ENCODE measurements at places on chromosomes 13 and 19.
A peak's percentile ranks its signal among the peaks of the same experiment; 100 is the strongest.

GRCh38 chr19:54558339-54558738, 15.3 kb upstream of the LILRA2 start:
- DNase-seq, result no peak

- no peak for DNase-seq
These were observed 51.3 kb downstream of the WDR87 start for GRCh38 chr19:37855098-37855497.

- no peak for DNase-seq
These were observed 5.7 kb upstream of the DIAPH3 start for GRCh38 chr13:60169239-60170031.

- DNase-seq, result no peak
These were observed 40.7 kb upstream of the N4BP2L1 start for GRCh38 chr13:32468502-32469142.

- no peak for DNase-seq
These were observed 311.8 kb downstream of the NDFIP2 start for GRCh38 chr13:79792716-79793115.

DNA sequence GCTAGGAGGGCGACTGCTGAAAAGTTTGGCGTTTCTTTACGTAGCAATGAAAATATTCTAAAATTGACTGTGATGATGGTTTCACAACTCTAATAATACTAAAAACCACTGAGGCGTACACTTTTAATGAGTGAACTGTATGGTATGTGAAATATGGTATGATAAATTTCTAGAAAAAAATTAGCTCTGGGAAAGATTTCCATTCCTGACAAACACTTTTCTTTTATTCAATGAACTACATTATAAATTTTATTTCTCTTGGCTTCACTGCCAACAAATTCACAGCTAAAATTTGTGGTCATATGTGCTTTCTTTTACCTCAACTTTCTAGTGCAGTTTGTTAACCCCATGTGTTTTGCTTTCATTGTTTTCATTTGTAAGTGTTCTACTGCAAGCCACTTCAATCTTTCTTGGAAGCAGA, 11.1 kb downstream of the ZC3H13 start:
- no peak for DNase-seq

- no peak for DNase-seq
These were observed 192.2 kb downstream of the STK24 start for GRCh38 chr13:98384739-98385138.

GRCh38 chr13:97030705-97031452, 36.6 kb upstream of the OXGR1 start:
- DNase-seq, result peak; percentile 68

DNA sequence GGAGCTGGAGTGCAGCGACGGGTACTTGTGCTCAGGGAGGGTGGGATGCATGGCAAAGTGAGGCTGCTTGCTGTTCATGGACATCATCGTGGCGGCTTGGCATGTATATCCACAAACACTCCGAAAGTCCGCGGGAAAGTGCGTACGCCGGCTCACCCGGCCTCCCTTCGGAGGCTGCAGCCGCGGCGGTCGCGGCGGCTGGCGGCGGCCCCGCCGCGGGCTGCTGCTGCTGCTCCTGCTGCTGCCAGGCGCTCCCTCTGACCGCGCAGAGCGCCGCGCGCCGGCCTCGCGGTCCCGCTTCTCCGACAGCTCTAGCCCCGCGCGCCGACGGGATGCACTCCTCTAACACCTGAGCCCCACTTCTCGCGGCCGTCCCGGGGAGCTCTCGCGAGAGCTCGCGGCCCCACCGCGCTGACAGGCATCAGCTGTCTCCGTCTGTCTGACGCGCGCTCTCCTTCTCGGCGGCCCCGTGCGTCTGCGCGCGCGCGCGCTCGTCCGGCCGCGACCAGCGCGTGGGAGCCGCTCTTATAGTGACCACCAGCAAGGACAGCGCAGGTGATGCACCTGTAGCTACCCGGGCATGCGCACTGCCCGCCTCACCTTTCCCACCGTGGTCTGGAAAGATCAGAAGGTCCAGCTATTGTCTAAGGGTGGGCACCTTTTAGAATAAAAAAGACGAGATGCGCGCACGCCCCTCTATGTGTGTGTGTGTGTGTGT, at the start of gene POU4F1:
Gene POU4F1 (minus strand): TSS at position 313 of the 718 bp plus-strand sequence. CDS start 226 bp downstream, at position 87.
- peak; percentile 91 for DNase-seq

- DNase-seq, result no peak
These were observed 292.2 kb upstream of the SLC10A2 start for GRCh38 chr13:103358255-103358932.

GRCh38 chr13:111652676-111653075, 332.2 kb downstream of the TEX29 start:
- DNase-seq, result no peak

- DNase-seq, result peak; percentile 98
These were observed 767 bp downstream of the ABCA7 start for GRCh38 chr19:1040476-1041271.

- DNase-seq, result no peak
These were observed 115.3 kb downstream of the NALCN start for GRCh38 chr13:101301053-101301452.

DNA sequence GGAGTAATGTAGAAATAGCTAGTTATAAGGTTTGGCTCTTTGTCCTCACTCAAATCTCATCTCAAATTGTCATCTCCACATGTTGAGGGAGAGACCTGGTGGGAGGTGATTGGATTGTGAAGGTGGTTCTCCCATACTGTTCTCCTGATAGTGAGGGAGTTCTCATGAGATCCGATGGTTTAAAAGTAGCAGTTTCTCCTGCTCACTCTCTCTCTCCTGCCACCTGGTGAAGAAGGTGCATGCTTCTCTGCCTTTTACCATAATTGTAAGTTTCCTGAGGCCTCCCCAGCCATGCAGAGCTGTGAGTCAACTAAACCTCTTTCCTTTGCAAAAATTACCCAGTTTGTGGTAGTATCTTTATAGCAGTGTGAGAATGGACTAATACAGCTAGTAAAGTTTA, 849.4 kb downstream of the DACH1 start:
- DNase-seq, result peak; percentile 46

GRCh38 chr19:21328406-21328805, 804 bp downstream of the ZNF708 start:
- DNase-seq, result peak; percentile 82

- DNase-seq, result peak; percentile 45
These were observed 1.8 kb downstream of the SLITRK1 start for GRCh38 chr13:83880275-83881139.

GRCh38 chr13:66138172-66138811, 1091.8 kb downstream of the PCDH9 start:
- DNase-seq, result no peak

DNA sequence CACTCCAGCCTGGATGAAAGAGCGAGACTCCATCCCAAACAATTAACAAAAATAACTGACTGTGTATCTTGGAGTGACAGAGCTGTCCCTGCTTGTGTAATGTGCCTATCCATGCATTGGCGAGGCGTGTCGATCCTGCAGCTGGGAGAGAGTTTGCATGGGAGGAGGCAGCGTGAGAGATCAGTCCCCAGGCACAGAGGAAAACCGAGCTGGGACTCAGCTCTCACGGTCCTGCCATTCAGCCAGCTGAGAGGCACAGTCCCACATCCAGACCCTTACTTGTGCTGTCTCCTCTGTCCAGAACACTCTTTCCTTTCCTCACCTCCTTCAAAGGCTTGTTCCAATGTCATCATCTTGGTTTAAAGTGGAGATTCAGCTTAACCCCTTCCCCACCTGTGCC, 11.9 kb upstream of the SULT2B1 start:
- peak; percentile 67 for DNase-seq

DNA sequence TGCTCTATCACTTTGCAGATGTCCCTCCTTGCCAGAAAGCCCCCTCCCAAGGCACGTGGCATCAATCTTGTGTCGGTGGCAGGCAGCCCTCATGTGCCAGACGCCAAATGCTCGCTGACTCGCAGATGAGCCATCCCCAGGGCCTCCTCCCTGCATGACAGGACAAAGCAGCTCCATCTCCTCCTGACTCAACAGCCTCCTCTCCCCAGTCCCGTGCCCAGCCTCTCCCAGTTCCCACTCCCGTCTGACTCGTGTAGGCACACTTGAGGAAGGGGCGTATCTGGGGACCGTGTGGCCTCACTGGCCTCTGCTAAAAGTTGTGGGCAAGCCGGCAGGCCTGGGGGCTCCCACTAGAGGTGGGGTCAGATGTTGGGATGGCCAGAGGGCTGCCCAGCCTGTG, 133.6 kb downstream of the STK24 start:
- no peak for DNase-seq

- peak; percentile 39 for DNase-seq
These were observed 639 bp downstream of the LENG1 start for GRCh38 chr19:54158812-54159351.

Measured in NCI-H69 (cell line).